ENCODE measurements at places on chromosomes 12 and 14.

- DNase-seq: no peak
Measured at GRCh38 chr14:104782808-104783139, 12.8 kb downstream of the AKT1 start.

GRCh38 chr14:42229976-42230375 lies 623.3 kb downstream of the LRFN5 start:
- no peak for DNase-seq

DNA sequence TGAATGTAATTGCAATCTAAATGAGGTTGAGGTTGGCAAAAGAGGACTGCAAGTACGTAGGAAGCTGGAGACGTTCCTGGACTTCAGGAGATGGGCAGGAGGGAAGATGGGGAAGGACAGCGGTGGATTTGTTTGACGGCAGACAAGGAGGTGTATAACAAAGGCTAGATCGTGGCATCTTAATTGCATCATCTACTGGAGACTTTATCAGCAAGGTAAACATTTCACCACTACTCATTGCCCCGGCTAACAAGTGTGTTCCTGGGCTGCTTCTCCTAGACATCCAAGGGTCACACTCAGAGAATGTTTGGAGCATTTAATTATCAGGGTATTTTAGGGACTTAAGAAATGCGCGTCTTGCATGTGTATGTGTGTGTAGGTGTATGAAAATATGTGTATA lies 128.5 kb downstream of the KCNK10 start:
- no peak for DNase-seq

GRCh38 chr14:57928732-57929131 lies 62.8 kb upstream of the SLC35F4 start:
- DNase-seq: no peak

DNA sequence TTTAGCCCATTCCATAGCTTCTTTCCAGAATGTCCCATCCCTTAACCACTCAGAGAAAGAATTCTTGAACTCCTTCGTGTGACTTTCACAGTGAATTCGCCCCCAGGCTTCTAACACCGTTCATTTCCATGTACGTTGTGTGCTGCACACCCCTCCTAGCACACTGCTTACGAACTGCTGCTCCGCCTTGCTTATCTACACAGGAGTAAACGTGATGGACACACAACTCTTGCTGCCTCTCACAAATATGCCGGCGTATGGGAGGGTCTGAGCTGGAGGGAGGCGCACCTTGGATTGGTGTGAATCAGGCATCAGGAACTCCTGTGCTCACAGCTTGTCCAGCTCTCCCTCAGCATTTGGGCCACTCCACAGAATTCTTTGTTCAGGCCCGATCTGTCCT lies 3.9 kb upstream of the ADGRD1 start:
- no peak for DNase-seq

- peak; percentile 89 for DNase-seq
Measured at GRCh38 chr14:101731187-101732080, 30.1 kb upstream of the PPP2R5C start.

GRCh38 chr12:109875572-109876131 lies 4.7 kb downstream of the GLTP start:
- no peak for DNase-seq

GRCh38 chr12:65430571-65431306 lies 152.3 kb downstream of the MSRB3 start:
- DNase-seq: no peak

GRCh38 chr12:70692681-70693288 lies 55.6 kb upstream of the PTPRB start:
- DNase-seq: no peak

- DNase-seq: no peak
Measured at GRCh38 chr12:101806265-101806664, 24.5 kb downstream of the GNPTAB start.

DNA sequence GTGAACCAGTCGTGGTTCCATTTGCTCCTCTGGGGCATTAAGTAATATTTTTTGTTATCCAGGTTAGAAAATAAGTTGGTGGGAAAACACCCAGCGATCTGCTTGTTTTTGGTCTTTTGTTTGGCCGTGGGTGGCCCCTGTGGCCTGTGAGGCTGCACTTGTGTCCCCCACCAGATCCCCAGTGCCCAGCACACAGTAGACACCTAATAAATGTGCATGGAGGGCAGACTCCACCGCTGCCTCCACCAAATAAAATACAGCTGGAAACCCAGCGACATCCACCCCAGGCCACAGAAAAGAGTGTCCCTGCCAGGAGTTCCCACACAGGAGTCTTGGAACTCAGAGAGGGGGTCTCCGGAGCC lies 8.3 kb upstream of the PPP1R13B start:
- DNase-seq: no peak

DNA sequence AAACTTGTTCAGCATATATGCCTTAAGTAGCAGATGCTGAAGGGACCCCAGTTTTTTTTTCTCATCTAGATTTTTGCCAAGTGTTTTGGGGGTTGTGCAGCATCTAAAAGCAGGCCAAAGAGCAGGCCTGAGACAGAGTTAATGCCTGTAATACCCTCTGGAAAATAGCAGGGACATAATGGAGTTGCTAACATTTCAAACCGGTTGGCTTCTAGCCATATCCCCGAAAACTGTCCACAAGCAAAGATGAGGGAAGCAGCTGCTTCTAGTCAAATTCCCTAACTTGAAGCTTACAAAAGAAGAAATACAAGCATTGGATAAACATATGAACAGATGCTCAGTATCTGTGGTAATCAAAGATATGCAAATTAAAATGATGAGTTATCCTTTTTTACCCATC lies 52.1 kb upstream of the AEBP2 start:
- DNase-seq: no peak

- no peak for DNase-seq
Measured at GRCh38 chr12:32893043-32893442, 3.5 kb downstream of the PKP2 start.

GRCh38 chr14:60051721-60052221 lies 40.0 kb upstream of the PCNX4 start:
- DNase-seq: no peak

DNA sequence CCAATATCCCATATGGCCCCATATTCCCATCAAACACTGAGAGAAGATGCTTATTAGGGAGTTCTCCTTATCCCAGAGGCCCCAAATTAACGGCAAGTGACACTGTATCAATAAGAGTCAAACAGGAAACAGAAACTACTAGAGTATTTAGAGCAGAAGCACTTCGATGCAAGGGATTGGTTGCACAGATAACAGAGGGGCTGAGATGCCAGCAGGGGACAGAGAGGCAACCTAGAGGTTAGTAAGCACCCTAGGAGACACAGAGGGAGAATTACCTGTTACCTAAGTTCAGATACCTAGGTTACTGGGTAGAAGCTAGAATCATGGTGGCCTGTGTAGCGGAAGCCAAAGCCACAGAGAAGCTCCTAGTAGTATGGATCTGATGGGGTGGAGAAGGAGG lies 2.9 kb downstream of the HEBP1 start:
- DNase-seq: no peak

GRCh38 chr12:112239881-112240280 lies 114.5 kb downstream of the TRAFD1 start:
- DNase-seq: no peak

DNA sequence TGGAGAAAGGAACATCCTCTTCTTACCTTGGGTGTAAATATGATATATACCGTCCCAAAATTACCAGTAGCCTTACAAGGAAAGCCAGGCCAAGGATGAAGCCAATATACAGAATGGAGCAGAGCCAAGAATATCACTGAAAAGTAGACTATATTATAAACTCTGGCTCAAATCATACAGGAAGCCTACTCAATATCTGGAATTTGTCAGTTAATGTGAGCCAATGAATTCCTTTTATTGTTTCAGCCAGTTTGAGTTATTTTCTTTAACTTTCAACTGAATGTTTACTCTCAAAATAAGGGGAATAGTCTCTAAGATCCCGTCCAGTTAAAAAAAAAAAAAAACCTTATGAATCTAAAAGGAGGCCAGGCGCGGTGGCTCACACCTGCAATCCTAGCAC lies 9.8 kb upstream of the DENND5B start:
- no peak for DNase-seq

DNA sequence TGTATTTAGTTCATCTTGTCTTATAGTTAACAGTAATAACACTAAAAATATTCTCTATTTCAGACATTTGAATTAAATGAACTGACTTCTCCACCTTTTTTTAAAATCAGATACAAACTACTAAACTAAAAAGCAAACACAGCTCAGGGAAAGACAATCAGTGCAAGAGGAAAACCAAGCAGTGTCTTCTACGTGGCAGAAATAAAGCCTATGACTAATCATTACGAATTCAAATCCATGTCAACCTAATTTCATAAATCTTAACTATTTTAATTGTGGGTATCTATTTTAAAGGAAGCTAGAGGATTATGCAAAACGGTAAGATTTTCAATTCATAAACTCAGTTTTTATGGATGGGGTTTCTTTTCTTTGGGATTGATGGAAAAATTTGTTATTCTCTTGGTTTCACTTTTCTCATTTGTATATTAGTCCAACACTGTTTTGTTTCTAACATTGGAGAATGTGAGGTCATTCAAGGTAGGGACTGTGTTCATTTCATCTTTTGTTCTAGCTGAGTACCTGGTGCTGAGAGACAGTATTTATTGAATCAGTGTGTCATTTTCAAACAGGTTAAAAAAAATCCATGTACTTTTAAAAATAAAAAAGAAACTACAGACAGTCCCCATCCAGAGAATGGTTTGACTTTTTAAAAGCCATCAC lies 12.8 kb upstream of the PALS1 start:
- no peak for DNase-seq

DNA sequence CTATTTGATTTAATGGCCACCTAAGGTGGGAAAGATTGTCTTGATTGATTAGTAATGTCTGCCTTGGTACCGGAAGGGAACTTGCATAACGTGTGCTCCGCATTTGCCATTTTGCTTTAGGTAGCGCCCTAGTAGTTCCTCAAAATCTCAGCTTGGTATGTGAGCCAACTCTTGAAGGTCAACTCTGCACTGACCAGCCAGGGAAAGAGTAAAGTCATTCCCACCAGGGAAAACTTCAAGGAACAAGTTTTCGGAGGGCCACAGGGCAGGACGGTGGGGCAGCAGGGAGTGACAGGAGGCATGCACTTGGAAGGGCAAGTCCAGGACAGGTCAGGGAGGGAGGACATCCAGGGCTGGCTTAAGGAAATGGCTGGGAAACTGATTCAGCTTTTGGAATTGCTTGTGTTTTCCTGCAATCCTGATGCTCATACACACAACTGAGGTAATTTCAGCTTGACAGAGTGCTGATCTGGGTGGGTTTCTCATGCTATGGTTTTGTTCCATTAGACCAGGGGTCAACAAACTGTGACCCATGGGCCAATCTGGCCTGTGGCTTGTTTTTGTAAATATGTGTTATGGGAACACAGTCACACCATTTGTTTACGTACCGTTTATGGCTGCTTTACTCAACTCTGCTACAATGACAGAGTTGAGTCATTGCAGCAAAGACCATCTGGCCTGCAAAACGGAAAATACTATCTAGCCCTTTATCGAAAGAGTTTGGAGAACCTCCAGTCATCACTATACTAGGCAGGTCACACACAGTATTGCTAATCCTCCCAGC lies 184.5 kb downstream of the RBM19 start:
- DNase-seq: no peak

DNA sequence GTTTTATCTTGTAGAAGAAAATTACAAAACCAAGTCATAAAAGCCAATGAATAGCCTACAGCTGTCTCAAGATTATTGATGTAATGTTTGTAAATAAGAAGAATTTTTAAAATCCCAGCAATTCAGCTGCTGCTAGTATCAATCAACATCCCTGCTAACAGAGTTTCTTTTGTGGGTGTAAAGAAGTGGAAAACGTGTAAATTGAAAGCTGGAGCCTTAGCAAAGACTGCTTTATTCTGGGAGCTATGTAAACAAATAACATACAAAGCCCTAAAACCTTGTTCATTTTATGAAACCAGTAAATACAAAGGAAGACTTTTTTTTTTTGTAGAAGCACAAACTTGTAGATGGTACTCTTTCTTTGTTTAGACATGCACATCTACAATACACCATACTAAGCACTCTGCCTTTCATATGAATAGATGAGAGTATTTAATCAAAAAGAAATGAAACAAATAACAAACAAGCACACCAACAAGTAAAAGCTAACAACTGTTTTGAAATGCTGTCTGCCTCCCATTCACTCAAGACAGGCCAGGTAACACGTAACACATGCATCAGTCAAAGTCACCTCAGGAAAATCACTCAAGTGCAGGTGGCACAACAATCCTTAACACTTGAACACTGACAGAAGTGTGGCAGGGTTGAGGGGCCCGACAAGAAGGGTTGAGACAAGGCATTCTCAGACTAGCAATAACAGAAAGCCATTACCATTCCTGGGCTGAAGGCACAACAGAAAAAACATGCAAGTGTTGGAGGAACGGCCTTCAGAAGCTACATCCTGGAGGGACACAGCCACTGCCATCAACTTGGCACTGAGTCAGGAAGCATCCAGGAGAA lies 1364.0 kb upstream of the SEL1L start:
- no peak for DNase-seq

Measured in stimulated activated CD4-positive, alpha-beta T cell treated with anti-CD3 and anti-CD28 coated beads, Interleukin-2, amount 100 ng/mL, for 4 hours (primary cell).